ENCODE measurements at places on chromosomes 3 and 15.

GRCh38 chr3:170240671-170241070 lies 18.4 kb downstream of the PRKCI start:
- no peak for DNase-seq

- no peak for DNase-seq
These were observed 11.0 kb downstream of the C3orf22 start for GRCh38 chr3:126547721-126548120.

DNA sequence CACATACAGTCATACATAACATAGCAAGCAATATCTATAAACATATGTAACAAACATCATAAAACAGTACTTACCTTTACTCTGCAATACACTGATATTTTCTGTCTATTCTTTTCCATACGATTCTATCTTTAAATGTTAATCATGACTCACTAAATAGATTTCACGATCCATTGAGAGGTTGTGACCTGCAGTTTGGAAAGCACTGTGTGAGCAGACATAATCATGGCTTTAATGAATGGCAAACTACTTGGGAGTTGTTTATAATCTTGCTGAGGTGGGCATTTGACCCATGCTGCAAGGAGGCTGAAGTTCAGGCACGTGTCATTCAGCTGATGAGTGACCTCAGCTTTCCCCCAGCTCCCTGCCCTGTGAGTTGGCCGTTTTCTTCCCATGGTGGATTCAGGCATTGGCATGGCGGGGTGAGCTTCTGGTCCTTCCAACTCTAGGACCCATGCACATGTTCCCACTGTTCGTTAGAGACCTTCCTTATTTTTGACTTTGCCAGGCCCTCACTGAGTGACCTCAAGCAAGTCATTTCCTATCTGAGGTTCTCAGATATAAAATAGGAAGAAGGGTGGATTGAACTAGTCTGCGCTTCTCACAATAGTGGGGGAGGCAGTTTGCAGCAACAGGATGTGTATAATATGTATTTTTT lies 41.7 kb downstream of the PAQR5 start:
- no peak for DNase-seq

- DNase-seq = no peak
These were observed 158.7 kb downstream of the APBA2 start for GRCh38 chr15:29044503-29044901.

- DNase-seq = no peak
These were observed 54.4 kb upstream of the P2RY1 start for GRCh38 chr3:152780553-152780952.

DNA sequence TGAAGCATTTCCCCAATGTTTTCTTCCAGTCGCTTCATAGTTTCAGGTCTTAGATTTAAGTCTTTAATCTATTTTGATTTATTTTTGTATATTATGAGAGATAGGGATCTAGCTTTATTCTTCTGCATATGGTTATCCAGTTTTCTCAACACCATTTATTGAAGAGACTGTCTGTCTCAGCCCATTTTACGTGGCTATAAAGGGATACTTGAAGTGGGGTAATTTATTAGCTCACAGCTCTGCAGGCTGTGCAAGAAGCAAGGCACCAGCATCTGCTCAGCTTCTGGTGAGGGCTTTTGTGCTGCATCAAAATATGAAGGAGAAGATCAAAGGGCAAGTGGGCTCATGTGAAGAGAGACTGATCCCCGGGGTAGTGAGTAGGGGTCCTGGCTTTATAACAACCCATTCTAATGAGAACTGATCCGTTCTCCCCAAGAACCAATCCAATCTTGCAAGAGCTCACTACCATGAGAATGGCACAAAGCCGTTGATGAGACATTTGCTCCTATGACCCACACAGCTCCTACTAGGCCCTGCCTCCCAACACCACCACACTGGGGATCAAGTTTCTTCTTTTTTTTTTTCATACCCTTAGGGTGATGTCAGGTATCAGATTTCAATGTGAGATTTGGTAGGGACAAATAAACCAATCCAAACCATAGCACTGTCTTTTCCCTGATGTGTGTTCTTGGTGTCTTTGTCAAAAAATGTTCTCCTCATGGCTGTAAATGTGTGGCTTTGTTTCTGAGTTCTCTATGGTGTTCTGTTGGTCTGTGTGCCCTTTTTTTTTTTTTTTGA lies 63.2 kb downstream of the IQGAP1 start:
- no peak for DNase-seq

- DNase-seq = no peak
These were observed 7.0 kb upstream of the TFG start for GRCh38 chr3:100702082-100702979.

GRCh38 chr3:94028093-94028837 lies at the start of gene STX19:
STX19 (minus strand) TSS chr3:94028597; CDS start chr3:94015269, 13,328 bp downstream.
- no peak for DNase-seq

DNA sequence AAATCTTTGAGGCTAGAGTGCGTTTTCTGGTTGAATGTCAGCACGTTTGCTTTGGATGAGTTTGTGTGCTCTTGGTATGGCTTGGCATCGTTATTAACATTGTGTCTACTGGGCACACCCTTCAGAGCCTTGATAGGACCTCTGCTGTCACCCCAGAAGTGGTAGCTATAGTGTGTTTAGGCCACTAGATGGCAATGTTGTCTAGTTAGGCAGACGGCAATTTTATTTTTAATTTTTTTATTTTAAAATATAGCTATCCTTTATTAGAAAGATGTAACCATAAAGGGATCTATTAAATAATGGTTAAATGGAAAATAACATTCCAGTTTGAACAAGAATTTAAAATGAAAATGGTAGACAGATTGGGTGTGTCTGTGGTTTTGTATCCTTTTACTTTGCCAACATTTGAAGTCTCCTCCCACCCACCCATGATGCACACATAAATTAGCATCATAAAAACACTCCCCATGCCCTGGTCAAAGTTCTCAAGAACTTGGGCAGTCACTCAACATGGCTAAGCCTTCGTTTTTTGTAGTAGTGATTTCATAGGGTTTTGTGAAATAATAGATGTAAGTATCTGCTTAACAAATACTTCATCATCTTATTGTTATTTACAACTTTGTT lies 200.7 kb downstream of the KCNH8 start:
- DNase-seq = no peak

GRCh38 chr15:50791486-50791885 lies 26.0 kb upstream of the SPPL2A start:
- no peak for DNase-seq

- no peak for DNase-seq
These were observed 199.8 kb upstream of the ALCAM start for GRCh38 chr3:105166893-105167292.

GRCh38 chr15:78988361-78988911 lies 43.6 kb upstream of the CTSH start:
- DNase-seq = no peak

DNA sequence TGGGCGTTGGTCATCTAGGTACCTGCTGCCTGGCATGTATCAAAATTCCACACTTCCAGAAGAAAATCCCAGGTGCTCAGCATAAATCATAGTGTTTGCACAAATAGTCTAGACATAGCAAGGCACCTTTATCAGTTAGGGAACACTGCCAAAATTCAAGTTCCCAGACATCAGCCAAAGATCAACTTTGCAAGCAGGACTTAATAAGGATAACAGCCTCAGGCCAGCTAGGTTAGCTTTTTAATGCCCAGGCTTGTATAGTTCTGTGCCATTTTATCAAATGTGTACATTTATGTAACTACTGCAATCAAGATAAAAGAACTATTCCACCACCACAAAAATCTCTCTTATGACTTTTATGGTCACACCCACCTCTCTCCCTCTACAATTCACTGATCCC lies 30.7 kb downstream of the DZIP3 start:
- DNase-seq = no peak

DNA sequence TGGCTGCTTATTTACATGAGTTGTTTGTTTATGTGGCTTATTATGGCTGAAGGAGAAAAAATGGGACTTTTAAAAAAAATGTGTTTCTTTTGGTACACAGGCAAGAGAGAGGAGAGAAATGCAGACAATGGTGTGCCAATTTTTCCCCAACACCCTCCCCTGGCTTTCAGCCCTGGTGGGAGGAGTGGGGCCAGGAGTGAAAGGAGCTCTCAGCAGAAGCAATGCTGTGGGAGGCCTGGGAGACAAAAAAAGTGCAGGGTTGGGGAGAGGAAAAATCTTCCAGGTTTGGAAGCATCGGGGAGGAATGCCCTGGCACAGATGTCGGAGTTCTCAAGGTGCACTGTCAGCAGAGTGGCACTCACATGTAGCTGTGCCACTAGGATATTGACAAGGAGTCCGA lies 117.7 kb upstream of the FOXB1 start:
- DNase-seq = no peak

All from activated T-cell treated with anti-CD3 and anti-CD28 coated beads for 48 hours (primary cell).